Amygdala (tissue), 56 donors: ENCODE measurements at places on chromosomes 2 and 18.
A peak's percentile ranks its signal among the peaks of the same experiment; 100 is the strongest.

DNA sequence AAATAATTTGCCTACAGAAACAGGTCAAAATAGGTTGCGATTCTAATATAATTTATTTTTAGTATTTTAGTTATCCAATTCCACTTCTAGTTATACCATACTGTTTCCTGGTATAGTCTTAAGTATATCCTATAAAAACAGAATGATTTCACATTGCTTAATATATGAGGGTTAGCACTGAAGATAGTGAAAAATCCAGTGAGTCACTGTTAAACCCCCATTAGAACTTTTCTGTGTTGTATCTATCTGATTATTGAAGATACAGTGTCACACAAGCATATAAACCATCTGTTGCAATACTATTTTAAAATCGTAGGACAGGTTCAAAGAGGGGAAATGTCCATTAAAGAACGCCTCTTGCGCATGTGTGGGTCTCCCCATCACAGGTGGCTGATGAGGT, 110.0 kb downstream of the FEZ2 start:
- DNase-seq = no peak

GRCh38 chr18:67926929-67927864, 410.7 kb upstream of the DSEL start:
- DNase-seq = no peak

DNA sequence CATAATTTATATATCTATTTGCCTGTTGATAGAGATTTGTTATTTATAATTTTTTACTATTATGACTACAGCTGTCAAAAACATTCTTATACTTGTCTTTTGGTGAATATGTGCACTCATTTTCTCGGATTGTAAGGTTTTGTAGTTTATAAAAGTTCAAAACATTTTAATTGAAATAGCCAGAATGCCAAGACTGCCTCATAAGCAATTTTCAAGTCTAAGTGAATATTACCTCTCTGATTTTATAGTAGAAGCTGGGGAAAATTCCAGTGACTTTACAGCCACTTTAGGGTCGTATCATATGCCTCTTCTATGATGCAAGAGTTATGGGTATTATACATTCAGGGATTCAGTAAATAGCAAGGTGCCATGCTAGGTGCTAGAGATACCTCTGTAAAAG, 21.0 kb downstream of the ZC3H6 start:
- DNase-seq = no peak

- no peak for DNase-seq
These were observed 123.9 kb upstream of the DCC start for GRCh38 chr18:52216109-52216508.

DNA sequence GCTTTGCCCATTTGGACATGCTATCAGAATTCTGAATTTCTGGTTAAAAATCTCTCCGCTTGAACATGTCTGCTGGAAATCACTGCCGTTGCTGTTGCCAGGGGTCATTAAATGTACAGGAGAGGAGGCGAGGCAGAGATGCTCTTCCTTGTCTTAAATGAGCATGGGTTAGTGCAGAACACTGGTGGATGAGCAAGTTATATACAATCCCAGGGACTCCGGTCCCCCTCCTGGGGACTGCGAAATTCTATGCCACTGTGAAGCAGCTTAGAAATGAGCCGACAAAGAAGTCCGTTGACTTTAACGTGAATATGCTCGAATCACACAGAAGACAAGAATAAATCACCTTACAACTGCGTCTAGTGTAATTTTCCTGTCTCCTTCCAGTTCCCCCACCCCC, 95.1 kb upstream of the KLHL14 start:
- no peak for DNase-seq

DNA sequence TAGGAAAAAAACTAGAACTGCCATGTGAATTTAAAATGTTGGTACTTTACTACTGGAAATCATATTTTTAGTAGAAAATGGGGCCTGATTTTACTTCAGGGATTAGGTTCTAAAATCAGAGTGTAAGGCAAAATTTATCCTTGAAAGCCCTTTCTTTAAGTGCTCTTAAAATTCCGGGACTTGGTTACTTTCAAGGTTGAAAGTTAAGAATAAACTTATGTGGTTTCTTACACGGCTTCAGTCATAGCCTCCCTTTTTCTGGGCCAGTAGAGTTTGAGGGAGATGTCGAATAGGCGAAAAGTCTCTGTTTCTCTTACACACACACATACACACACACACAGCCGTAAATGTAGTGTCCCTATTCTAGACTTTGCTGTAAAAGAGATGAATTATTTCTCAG, 13.1 kb downstream of the KCNE4 start:
- no peak for DNase-seq

DNA sequence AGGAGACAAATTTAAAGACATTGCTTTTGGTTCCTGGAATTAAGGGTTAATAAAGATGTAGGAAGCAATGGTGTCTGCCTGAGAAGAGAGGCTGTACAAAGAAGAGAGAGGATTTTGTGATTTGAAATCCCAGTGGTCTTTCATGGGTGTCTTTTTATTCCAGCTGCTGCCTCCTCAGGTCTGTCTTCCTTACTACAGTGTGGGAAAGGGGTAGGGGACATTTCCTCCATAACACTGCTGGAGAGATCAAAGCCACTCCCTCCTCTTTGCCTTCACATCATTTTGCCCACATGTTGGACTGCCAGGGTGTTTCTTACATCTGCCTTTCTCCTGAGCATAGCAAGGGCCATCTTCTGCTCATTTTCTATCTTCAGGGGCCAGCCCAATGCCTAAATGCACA, 348.5 kb downstream of the EN1 start:
- no peak for DNase-seq

DNA sequence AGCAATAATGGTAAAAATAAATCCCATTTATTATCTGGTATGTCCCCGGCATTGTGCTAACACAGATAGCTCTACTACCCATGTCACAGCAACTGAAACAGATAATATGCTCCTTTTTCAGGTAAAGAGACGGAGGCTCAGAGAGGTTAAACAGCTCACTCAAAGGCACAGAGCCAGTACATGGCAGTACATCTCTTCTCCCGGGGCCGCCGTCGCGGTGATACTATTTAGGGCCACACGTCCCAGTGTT, 693 bp upstream of the PDK1 start:
- DNase-seq = no peak

GRCh38 chr2:123481406-123481805, 543.7 kb upstream of the CNTNAP5 start:
- no peak for DNase-seq

- DNase-seq = no peak
These were observed 12.9 kb downstream of the PHLPP1 start for GRCh38 chr18:62728254-62728653.

DNA sequence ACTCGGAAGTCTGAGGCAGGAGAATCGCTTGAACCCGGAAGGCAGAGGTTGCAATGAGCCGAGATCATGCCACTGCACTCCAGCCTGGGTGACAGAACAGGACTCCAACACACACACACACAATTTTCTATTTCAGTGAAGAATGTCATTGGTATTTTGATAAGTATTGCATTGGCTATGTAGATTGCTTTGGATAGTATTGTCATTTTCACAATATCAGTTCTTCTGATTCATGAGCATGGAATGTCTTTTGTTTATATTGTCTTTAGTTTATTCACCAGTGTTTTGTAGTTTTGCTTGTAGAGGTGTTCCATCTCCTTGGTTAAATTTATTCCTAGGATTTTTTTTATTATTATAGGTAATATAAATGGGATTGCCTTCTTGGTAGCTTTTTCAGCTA, 693.4 kb upstream of the SYT4 start:
- DNase-seq = no peak

DNA sequence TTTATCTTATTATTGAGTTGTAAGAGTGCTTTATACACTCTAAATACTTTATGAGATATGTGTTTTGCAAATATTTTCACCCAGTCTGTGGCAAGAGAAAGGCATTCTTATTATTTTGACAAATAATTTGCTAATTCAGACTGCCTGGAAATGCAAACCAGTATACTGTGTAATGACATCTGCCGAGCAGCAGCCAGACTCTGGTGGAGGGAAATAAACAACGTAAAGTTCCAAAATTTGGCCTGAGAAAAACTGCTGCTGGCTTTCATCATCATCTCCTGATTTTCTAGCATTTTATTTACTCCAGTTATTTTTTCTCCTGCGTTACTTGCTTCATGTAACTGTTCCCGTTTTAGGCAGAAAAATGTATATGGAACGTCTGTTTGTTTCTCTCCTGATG, 161.6 kb downstream of the RNF152 start:
- DNase-seq = no peak

DNA sequence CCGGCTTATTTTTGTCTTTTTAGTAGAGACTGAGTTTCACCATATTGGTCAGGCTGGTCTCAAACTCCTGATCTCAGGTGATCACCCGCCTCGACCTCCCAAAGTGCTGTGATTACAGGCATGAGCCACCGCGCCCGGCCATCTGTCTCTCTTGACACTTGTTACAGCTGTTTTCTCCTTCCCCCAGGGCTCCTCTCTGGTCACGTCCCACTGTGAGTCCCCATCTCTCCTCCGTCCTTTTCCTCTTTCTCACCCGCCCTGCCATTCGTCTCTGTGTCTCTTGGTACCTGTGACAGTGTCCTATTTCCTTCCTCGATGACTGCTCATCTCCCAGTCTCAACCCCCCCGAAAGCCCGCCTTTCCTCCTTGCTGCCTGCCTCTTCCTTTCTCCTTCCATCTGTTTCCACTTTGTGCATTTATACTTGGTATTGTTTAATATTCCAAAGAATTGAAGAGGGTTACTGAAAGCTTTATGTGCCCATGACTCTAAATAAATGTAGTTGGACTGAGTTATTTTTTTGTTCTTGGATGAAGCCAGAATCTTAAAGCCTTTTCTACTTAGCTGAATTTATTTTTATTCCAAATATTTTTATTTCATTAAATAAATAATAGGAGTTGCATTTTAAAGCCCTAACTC, 241.5 kb downstream of the SH3RF3 start:
- no peak for DNase-seq

- DNase-seq = no peak
These were observed 159.7 kb downstream of the SMAD7 start for GRCh38 chr18:48790869-48791635.

GRCh38 chr2:10552220-10552870, 104.2 kb upstream of the ODC1 start:
- DNase-seq = no peak

GRCh38 chr18:8504880-8505435, 104.3 kb upstream of the RAB12 start:
- no peak for DNase-seq

- no peak for DNase-seq
These were observed 304.6 kb downstream of the NUP35 start for GRCh38 chr2:183428881-183429280.

DNA sequence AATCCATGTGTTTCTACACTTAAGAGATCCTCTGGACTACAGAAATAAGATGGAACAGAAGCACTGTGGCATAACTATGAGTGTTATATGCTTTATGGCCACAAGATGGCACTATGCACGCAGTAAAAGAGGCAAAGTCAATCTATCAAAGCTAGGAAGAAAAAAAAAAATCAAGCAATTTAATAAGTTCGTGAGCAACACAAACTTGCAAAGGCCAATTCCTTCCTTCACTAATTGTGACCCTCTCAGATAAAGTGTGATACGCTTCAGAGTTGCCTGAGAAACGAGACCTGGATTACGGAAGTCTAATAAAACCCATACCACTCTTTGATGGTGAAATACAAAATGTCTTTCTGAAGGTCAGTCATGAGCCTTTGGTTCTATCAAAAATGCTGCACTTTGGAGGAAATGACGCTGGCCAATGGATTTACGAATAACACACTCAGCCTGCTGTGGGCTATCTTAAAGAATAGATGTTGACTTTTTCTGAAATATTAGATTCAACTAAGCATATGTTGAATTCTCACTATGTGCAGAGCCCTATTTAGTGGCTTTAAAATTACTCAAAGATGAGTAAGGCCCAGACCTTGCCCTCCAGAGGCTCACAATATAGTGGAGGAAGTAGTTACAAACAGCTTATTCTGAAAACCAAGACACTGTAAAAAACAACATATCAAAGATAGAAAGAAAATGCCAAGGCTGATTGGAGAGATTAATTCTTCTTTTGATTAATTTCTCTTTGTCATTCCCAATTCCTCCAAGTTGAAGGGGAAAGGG, 35.5 kb upstream of the TTR start:
- DNase-seq = no peak

DNA sequence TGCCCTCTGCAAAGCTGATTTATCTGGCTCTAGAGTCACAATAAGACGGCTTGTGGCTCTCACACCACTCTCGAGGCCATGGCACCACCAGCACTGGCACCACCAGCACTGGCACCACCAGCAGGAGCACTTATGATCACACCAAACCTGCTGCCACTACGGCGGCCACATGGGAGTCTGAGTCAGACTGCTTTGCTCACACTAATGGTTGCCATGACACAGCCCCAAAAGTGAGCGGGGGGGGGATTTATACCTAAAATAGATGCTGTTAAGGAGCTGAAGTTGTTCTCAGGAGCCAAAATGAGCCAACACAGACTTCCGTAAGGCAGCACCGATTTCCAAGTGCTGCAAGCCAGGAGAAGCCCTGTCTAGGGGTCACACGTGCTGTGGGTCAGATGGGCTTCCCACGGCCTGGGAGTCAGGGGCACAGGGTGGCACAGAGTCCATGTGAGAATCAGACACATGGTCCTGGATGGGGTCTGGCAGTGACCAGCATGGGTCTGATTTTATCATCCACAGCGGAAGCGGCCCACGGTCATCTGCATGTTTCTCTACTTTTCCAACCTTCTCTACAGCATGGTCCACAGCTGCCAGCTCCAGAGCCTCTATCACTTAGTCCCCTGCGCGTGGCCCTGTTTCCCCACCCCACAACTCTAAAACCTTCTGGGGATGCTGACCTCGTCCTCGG, 16.7 kb downstream of the DNMT3A start:
- peak; percentile 45 for DNase-seq
